ENCODE measurements at places on chromosomes 1 and 21.

GRCh38 chr21:36104317-36105300, 30.3 kb upstream of the CBR3 start:
- DNase-seq = peak; percentile 42

DNA sequence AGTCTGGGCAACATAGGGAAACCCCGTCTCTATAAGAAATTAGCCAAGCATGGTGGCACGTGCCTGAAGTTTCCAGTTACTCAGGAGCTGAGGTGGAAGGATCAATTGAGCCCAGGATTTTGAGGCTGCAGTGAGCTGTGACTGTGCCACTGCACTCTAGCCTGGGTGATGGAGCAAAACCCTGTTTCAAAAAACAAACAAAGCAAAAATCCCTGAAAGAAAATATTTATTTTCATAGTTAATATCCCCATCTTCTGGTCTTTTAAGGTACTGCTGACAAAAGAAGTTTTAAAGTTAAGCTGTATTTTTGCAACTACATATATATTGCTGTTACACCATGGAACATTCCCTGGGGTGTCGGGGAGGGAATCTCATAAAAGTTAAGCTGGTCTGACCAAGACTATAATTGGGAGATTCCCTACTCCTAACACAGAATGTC, 26.0 kb downstream of the VAMP4 start:
- no peak for DNase-seq

GRCh38 chr1:198300451-198300850, 143.7 kb downstream of the NEK7 start:
- no peak for DNase-seq

DNA sequence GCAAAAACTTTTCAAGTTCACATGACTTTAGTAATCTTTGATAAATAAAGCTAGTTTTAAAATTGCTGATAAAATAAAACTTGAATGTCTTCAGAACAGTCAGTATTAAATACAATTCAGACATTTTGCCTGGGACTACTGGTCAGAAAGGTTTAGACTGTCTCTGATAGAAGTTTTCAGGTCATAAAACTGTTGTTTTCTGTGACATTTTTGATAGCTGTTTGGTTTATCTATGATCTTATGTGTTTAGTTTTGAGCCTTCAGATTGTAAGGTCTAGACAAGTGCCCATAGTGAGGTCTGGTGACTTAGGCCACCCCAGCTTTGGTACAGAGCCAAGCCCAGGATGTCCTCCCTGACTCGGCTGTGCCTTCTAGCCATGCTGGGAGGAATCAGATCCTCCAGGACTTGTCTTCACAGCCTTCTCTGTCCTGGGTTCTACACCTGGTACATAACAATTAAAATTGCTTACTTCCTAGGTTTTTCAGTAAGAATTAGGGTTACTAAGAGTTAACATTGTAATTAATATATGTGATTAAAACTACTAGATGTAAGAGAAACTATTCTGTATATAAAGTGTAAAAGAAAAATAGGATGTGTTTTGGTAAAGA, 15.1 kb upstream of the DNAH14 start:
- no peak for DNase-seq

DNA sequence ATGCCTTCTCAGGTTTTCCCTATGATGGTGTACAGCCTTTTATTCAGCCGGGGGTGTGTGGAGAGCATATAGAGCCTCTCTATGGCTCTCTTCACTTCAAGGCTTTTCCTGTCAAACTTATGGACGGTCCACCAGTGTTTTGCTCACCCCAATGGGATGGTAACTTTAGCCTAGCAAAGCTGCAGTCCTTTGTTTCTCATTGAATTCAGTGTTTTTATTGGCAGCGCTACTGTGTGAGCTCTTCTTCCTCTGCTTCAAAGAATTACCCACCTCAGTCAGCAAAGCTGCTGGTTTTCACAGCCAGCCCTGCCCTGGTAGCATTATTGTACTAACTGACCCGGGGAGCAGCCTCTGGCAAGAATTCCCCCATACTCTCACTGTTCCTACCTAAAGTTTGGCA, 145.3 kb upstream of the RRP15 start:
- DNase-seq = no peak

GRCh38 chr1:196361112-196361714, 247.0 kb downstream of the KCNT2 start:
- no peak for DNase-seq

- DNase-seq = no peak
Measured at GRCh38 chr1:206941766-206942418, 4.4 kb downstream of the PIGR start.

GRCh38 chr1:64508629-64509028, 38.7 kb downstream of the CACHD1 start:
- DNase-seq = no peak

DNA sequence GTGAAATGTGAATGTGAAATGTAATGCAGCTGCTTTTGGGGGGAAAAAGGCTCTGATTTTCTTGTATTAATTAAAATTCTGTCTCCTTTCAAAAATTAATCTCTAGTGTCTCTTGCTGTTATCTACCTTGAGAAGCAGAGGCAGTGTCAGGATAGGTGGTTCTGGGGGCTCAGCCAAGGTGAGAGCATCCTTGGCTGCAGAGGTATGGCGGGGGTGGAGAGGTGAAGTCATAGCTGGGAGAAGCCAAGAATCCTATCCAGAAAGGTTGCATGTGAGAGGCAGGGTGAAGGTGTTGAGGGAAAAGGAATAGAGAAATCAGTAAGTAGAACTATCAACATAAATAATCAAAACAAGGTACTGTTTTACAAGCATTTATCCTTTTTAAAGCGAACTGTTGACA, 181.2 kb downstream of the CACNA1E start:
- no peak for DNase-seq

- DNase-seq = no peak
Measured at GRCh38 chr1:244150071-244150470, 99.0 kb downstream of the ZBTB18 start.

GRCh38 chr1:30257742-30258380, 465.5 kb downstream of the MATN1 start:
- DNase-seq = no peak

DNA sequence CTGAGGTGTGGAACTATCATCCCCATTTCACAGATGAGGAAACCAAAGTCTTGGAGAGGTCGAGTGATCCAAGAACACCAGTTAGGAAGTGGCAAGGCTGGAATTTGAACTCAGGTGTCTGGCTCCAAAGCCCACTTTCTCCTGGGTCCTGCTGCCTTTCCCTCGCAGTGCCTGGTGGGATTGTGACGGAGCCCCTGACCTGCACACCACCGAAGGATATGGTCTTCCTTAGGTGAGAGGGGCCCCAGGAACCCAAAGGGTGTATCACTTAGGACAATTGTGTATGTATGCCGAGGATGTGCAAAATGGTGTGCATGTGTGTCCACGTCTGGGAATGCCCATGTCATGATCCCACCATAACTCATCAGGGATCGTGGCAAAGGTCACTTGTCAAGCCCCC, 392.7 kb downstream of the MATN1 start:
- no peak for DNase-seq

GRCh38 chr1:46303872-46304326, 401 bp downstream of the UQCRH start:
- no peak for DNase-seq

- DNase-seq = no peak
Measured at GRCh38 chr1:38622197-38622596, 237.4 kb downstream of the RRAGC start.

GRCh38 chr1:200628223-200628881, 7.8 kb upstream of the KIF14 start:
- no peak for DNase-seq

DNA sequence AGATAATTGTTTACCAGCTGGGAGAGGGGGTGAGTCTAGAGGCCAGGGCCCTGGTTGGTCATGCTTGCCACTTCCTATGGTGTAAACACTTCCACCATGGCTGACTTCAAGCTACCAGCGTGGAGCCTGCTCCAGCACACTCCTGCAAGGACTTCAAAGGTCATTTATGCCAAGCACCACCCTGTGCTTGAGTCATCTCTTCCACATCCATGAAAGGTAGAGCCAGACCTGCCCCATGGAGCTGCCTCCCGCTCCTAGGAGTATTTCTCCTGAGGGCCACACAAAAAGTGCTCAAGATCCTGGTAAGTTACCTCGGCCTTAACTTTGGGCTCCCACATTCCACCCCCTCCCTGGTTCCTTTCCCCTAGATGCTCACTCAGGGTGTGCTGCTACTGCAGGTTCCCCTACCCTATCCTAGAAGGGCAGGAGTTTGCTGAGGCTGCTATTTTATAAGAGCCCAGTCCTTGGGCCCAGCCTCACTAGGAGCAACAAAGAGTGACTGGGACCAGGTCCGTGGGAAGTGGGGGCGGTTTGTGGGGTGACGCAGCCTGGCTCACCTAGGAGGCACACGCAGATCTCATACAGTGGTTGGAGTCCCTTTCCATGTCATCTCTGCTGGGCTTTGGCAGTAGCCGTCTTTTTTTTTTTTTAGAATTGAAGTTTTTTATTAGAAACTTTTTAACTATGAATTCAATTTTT, 2.4 kb downstream of the RAB7B start:
- no peak for DNase-seq

DNA sequence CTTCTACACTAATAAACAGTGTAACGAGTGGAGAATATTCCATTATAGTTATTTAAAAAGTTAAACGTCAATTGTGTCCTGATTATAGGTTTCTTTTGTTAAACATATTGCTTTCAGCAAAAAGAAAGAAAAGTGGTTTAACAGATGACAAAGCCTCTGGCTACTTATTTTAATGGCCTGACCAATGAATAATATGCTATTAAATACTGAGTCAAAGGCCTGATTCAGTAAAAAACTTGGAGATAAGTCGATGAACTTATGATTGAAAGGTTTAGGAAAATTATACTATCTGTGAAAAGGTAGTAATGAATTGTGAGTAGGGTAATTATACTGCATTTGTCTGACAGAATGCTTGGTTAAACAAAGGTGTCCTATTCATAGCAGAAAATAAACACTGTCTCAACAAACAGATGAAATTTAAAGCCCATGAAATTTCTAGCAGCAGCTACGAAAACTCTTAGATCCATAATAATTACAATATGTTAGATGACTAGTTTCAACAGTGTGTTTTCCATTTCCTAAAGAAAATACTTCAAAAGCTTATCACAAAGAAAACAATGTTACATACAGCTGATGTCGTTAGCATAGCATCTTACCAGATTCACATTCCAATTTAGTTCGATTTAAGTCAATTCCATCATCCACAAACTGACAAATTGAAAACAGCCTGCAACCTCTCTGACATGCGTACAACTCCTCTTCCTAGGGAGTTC, 6.2 kb downstream of the TMEM59 start:
- DNase-seq = no peak

GRCh38 chr1:65965112-65965996, 172.7 kb downstream of the PDE4B start:
- DNase-seq = no peak

GRCh38 chr1:153292185-153292584, 20.6 kb downstream of the PGLYRP3 start:
- DNase-seq = no peak

- no peak for DNase-seq
Measured at GRCh38 chr1:44759077-44759476, 16.3 kb upstream of the RPS8 start.

DNA sequence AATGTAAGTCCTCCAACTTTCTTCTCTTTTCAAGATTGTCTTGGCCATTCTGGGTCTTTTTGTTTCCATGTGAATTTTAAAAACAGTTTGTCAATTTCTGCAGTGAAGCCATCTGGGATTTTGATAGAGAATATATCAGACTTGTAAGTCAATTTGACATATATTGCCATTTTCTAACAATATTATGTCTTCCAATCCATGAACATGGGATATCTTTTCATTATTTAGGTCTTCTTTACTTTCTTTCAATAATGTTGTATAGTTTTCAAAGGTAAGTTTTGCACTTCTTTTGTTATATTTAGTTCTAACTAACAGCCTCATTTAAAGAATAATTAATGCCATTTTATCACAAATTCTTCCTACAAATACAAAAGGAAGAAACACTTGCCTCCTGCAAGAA, 73.4 kb downstream of the STUM start:
- DNase-seq = no peak

DNA sequence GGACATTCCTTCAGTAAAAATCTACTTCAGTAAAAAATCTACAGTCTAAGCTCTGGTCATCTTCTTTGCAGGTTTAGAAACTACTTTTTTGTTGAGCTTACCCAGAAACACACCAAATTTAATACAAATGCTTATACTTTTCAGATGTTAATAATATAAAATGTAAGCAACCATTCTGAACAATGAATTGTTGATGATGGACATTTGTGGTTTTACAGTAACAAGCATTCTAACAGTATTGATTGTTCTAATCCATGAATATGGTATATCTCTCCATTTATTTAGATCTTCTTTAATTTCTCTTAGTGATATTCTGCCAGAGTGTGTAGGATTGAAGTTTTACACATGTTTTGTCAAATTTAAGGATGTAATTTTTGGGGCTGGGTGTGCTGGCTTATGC, 27.0 kb upstream of the SRSF10 start:
- DNase-seq = no peak

DNA sequence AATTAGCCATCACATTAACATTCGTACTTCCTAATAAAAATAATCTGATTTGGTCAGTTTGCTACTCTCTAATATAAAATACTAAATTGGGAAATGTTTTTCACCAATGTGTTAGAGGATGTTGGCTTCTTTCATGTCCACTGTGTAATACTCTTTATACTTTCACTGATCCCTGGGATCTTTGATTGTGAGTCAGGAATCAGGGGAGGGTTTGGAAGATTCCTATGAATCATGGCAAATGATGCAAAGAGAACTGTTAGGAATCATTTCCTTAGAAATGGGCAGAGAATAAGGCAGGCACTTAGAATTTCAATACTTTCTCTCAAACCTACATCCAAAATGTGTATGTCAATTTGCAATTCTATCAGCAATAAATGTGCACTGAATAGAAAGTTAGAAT, 31.0 kb downstream of the KRTAP24-1 start:
- DNase-seq = no peak

GRCh38 chr1:219500327-219500897, 112.5 kb downstream of the ZC3H11B start:
- no peak for DNase-seq

DNA sequence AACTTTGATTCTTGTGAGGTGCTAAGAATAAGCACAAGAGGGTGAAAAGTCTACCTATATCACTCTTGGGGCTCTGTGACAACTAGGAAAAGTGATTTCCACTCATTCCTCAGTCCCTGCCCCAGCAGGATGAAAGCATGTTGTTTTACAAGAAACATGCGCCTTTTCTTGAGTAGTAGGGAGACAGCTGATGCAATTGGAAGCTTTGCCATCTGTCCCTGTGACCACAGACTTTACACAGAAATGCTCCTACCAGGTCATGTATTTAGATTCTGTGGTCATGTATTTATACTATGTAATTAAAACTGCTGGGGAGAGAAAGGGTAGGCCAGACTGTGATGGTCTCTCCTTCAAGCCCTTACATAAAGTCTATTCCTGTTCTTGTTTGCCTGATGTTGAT, 445.5 kb downstream of the PTPRC start:
- DNase-seq = no peak
